H54 (cell line): ENCODE measurements at places on chromosomes 7 and 10.

- no peak for DNase-seq
These were observed 284.9 kb upstream of the SEMA3D start for GRCh38 chr7:85471740-85472139.

GRCh38 chr10:112376396-112376790, 2.5 kb downstream of the ACSL5 start:
- DNase-seq, result no peak

DNA sequence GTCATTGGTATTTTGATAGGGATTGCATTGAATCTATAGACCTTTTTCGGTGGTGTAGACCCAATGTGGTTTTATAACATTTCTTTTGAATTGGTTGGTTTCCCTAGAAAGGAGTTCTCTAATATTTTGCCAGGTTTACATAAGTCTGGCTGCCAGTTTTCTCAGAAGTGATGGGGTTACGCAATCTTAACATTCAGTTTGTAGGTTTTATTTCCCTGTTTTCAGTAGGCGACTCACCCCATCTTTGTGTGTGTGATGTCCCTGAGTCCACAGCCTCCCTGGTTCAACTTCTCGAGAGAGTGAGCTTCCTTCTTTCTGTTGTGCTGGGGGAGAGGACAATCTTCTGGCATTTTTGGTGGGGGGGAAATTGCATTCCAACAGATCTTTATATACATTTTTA, 9.6 kb upstream of the KIF5B start:
- no peak for DNase-seq

DNA sequence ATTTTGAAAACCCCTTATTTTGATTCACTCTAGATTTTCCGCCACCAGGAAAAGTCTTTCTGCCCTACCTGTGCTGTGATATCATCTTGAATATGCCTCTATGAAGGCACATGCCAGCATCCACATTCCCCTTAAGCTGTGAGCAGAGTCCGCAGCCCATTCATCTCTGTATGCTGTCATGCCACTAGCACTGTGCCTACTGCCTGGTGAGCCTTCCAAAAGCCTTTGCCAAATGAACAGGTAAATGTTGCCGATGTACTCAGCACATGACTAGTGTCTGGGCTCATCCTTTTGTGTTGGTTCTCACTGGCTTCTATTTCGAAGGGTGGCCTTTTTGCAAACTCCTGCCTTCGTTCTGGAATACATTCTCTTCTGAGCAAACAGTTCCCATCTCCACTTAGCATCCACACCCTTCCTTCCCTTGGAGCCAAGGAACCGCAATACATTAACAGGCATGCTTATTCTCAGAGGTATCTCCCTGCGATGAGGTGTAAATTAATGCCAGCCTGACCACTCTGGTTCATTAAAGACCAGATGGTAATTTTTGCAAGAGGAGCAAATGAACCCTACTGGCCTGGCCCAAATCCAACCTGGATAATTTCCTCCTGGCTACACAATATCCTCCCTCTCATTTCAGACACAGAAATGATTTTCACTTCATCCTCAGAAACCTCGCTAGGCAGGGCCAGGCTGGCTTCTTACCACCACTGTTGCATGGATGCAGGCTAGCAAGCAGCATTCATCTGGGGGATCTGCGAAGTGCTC, 339.7 kb upstream of the NFE2L3 start:
- DNase-seq, result no peak

- no peak for DNase-seq
These were observed 129.8 kb downstream of the BUB3 start for GRCh38 chr10:123284022-123284421.
